ENCODE measurements at places on chromosomes 7 and 10.

- DNase-seq: no peak
Measured at GRCh38 chr7:93957767-93958166, 36.2 kb downstream of the GNG11 start.

GRCh38 chr10:36840788-36841187 is 284.6 kb upstream of the ANKRD30A start:
- no peak for DNase-seq

DNA sequence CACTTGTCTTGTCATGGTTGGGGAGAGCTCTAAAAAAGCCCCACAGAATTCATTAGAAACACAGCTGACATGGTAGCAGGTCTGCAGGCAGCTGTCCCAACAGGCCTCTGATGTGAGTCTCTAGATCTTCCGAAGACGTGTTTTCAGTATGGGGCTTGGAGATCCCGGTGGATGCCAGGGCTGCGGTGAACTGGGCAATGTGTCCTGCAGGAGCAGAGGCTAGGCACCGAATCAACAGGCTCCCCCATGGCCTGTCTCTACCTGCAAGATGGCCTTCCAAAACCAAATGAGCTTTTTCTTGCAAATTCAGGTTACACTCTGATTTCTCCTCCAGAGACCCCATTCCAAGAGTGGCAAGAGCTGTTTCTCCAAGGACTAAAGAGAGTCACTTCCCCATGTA is 2.9 kb downstream of the CPXM2 start:
- no peak for DNase-seq

- no peak for DNase-seq
Measured at GRCh38 chr7:116315803-116316202, 105.5 kb downstream of the TES start.

DNA sequence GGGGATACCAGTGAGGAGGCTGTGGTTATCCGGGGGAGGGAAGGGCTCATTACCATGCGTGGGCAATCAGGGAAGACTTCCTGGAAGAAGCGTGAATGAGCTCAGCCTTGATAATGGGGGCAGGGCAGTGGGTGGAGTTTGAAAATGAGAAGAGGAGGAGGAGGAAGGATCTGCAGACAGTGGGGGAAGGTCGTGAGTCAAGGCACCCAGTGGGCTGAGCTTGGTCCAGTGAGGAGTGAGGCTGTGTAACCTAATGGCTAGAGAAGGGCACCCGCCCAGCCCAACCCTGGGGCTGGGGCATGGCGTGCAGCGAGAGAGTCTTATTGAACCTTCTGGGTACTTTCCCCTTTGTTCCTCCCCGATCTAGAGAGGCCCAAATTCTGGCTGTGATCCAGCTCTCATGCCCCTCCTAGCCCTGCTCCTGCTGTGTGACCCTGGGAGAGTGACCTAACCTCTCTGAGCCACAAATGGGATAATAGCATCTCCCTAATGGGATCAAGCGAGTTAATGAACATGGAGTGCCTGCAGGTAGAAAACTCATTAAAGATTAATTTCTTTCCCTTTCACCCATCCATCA is 31.5 kb downstream of the CLIP2 start:
- no peak for DNase-seq

DNA sequence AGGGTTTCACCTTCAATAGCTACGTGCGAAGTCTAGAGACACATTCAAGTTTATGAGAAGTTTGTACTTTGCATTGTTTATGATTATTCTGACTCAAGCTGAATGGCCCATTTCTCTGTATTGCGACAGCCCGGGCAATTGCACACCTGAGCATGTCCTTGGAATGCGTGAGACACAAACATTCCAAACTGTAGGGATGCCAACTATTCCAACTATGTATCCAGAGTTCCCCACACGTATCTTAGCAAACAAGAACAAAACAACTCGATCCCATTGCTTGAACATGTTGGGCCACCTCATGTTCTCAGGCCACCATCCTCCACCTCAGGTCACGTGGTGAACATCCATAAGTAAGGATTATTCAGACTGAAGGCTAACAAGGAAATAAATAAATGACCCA is 51.4 kb upstream of the EGFR start:
- no peak for DNase-seq

DNA sequence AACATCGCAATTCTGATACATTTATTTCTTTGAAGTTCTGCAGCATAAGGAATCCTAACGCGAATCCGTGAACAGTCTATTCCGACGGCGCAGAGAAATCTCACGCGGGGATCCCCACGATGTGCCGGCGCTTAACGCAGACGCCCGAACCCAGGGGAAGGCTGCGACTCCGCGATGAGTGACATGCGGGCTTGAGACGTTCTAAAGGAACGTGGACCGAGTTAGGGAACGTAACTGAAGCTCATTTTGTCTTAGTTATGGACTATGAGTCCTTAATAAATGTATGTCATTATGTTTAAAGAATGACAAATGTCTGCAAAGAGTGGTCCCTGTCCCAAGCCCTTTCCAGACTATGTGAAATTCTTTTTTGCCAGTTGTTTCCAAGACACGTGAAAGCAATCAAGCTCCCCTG is 995 bp upstream of the PARD3 start:
- no peak for DNase-seq

DNA sequence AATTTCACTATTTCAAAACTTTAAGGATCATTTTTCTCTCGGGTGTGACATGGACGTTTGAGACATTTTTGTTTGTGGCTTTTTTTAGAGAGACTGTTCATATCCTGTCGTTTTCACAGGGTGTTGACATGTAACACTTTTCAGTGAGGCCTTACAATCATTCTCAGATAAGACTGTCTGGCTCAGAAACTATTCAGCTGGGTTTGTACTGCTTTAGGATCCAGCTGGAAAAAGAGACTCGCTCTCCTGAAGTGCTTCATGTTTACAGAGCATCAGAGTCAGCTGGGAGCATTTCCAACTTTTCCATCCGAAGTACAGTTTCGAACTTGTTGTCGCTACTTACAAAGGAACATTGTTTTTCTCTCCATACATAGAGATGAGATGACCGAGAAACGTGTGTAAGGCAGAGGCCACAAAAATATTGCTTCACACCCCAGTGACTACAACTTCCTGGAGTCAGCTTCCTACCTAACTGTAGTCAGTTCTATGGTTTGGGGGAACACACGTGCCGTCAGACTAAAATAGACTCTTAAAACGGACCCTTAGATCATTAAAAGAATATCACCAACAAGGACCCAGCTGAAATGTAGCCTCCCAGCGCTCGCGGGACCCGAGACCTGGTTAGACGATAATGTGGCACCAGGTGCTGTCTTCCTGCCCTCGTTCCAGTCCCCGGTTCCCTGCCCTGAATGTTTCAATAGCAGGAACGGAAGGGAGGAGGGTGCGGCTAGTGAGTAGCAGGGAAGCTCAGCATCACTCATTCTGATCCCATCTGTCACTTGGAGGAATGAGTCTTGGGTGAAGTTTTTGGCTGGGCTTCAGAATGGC is 78.0 kb downstream of the MKI67 start:
- no peak for DNase-seq

- no peak for DNase-seq
Measured at GRCh38 chr10:51171946-51172345, 97.7 kb downstream of the PRKG1 start.

DNA sequence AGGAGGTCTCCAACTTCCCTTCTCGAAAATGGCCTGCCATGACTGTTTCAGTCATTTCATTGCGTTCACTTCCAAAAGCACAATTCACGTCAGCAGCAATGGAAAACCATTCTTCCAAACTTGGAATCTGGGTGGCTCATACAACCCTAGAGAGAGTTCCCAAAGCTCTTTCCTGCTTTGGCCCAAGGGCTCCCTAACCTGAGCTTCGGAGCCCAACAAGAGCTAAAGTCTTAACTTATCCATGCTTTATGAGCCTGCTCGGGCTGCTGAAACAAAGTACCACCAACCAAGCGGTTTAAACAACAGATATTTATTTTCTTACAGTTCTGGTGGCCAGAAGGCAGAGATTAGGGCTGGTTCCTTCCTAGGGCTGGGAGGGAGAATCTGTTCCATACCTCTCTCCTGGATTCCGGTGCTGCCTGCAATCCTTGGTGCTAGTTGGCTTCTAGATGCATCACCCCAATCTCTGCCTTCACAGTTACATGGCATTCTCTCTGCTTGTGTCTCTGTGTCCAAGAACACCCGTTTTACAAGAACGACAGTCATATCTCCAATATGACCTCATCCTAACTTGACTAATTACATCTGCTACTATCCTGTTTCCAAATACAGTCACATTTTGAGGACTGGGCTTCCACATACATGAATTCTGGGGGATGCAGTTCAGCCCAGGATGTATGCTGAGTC is 33.5 kb downstream of the CAMK2B start:
- no peak for DNase-seq

- no peak for DNase-seq
Measured at GRCh38 chr10:127578259-127578960, 29.3 kb downstream of the NPS start.

Measured in NCI-H187 (cell line).